ENCODE measurements at places on chromosomes 1 and 21.

DNA sequence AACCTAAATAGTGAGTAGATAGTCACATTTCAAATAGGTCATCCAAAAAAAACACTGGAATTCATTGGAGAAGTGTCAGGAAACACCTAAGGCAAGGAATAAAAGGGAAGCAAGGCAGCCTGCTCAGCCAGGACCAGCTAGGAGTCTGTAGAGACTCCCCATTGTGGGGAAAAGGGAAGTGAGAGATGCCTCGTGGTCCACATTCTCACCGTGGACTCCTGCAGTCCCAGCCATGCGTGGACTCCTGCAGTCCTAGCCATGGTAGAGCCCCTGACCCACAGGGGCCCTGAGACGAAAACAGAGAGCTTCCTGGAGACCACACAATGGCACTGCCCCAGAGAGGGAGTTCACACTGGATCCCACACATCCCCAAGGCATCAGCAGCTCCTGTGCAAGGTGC is 97.5 kb downstream of the LRIG2 start:
- DNase-seq: no peak

- DNase-seq: no peak
Observed at GRCh38 chr1:77063118-77063517, 156.1 kb downstream of the PIGK start.

DNA sequence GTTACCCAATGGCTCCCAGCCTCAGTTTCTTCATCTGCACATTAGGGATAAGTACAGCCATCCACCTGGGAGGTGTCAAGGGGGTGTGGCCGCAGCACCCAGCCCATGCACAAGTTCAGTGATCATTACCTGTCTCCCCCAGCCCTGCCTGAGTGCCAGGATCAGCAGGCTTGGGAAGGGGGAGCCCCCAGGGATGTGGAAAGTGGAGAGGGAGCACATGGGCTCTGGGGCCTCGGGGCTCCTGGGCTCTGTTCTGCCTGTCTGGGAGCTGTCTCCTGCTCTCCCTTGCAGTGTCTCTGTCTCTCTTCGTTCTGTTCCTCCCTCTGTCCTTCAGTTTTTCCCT is 10.8 kb upstream of the PADI1 start:
- no peak for DNase-seq

DNA sequence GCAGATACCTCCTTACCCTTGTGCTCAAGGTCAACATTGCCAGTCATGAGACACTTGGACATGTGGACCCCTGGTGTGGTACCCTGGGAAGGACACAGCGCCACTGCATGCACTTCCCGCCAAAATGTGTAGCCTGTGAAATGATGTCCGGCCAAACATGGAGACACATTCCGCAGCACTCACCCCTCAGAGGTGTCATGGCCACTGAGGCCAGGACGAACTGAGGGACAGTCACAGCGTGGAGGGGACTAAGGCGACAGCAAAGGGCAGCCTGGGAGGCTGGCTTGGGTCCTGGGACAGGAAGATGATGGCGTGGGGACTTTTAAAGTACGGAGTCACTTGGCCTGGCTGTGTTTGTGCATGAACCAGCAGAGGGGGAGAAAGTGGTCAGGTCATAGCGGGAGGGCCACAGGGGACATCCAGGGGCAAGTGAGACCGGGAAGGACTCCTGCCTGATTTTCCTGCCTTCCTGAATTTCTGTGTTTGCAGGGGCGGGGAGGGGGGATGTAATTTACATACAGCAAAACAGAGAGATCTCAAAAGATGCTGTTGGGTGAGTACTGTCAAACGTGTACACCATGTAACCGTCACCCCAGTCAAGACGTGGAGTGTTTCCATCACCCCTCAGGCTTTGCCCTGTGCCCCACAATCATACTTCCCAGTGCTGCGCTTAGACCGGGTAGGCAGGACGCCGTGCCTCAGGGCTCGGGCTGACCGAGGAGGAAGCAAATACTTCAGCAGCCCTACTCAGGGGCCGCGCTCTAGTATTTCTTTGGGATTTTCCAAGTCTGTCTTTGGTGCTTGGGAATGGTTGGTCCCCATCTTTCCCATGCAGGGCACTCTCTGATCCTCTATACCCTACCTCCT is 45.2 kb downstream of the WDR4 start:
- no peak for DNase-seq

- no peak for DNase-seq
Observed at GRCh38 chr1:181765451-181766026, 282.2 kb downstream of the CACNA1E start.

- no peak for DNase-seq
Observed at GRCh38 chr21:21286170-21286798, 288.1 kb downstream of the NCAM2 start.

GRCh38 chr1:115705085-115705951 is 63.2 kb downstream of the CASQ2 start:
- DNase-seq: no peak

GRCh38 chr1:167013108-167013929 is 24.2 kb downstream of the MAEL start:
- no peak for DNase-seq

DNA sequence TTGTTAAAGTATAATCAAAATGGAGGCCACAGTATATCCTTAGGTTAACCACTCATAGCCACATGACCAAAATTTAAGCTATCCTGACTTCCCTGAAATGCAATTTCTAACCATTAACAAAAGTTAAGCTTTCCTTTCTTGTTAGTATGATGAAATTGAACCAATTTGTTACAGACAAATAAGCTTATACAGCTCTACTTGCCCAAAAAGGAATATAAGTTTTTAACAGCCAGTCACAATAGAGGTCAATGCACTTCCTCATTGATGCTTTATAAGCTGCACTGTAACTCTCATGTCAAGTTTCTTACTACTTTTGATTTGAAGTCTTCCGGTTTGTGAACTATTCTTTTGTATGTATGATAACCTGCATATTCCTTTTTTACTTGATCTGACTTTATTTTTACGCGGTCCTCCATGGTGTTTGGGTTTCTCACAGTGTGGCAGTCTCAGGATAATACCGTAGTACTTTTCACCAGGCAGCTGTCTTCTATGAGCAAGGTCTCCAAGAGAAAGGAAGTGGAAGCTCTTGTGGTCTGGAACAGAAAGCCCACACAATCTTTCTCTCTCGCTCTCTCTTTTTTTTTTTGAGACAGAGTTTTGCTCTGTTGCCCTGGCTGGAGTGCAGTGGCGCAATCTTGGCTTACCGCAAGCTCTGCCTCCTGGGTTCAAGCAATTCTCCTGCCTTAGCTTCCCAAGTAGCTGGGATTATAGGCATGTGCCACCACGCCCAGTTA is 331.6 kb downstream of the SRGAP2C start:
- no peak for DNase-seq

GRCh38 chr1:47216278-47217059 is 15.6 kb downstream of the TAL1 start:
- no peak for DNase-seq

GRCh38 chr1:228084797-228085196 is 2.3 kb downstream of the ARF1 start:
- DNase-seq: no peak

- no peak for DNase-seq
Observed at GRCh38 chr1:86069757-86070145, 86.8 kb downstream of the COL24A1 start.

DNA sequence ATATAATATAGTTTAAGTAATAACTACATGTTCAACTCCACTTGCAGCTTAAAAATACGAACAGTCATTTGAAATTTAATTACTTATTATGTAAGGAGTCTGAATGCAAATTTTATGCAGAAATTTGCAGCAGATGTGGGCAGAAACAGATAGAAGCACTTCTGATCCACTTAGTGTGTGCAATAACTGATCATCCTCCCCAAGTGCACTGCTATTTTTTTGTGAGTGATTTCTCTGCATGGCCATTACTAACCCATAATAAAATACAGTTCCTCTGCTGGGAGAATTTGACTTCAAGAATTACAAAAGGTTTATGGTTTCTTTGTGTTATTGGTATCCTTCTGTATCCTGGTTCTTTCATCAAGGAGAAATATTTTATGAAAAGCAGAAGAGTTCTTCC is 611.5 kb upstream of the RGS18 start:
- DNase-seq: no peak

DNA sequence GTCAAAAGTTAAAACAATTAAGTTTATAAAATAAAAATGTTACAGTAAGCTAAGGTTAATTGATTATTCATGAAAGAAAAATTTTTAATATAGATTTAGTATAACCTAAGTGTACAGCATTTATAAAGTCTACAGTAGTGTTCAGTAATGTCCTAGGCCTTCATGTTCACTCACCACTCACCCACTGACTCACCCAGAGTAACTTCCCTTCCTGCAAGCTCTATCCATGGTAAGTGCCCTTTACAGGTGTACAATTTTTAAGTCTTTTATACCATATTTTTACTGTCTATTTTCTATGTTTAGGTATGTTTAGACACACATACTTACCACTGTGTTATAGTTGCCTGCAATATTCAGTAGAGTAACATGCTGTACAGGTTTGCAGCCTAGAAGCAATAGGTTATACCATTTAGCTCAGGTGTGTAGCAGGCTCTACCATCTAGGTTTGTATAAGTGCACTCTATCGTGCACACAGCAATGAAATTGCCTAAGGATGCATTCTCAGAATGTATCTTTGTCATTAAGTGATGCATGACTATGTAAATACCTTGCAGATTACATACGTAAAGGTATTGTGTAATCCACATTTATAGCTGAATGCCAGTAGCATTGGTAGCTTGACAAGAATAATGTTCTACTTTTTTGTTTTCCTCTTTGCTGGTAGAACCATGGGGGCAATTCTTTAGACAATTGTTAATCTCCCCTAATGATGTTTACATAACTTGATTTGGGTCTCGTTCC is 35.7 kb upstream of the GPR88 start:
- no peak for DNase-seq

GRCh38 chr1:3316340-3316943 is 138.0 kb upstream of the ARHGEF16 start:
- no peak for DNase-seq

DNA sequence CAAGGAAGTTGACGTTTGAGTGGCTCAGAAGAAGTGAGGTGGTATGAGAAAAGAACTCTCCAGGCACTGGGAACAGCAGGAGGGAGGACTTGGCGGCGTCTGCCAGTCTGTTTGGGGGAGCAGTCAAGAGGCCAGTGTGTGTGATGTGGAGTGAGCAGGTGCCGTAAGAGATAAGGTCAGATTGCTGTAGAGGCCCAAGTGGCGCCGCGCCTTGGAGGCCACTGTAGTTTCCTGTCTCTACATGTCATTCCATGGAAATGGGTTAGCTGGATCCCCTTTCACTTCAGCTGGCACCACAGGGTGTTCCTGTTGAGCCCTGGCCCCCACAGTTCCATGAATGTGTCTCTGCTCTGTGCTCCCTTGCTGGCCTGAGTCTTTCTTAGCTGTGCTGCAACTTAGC is 35.5 kb upstream of the PTPRF start:
- DNase-seq: no peak

Measured in SJSA1 (cell line).